Lung (tissue), 17 donors: ENCODE measurements at places on chromosomes 2 and 18. TPM values are rescaled to one million over a fixed set of nuclear protein-coding genes. Genes with fewer than 3 reads are reported as not detected.
A peak's percentile ranks its signal among the peaks of the same experiment; 100 is the strongest.

DNA sequence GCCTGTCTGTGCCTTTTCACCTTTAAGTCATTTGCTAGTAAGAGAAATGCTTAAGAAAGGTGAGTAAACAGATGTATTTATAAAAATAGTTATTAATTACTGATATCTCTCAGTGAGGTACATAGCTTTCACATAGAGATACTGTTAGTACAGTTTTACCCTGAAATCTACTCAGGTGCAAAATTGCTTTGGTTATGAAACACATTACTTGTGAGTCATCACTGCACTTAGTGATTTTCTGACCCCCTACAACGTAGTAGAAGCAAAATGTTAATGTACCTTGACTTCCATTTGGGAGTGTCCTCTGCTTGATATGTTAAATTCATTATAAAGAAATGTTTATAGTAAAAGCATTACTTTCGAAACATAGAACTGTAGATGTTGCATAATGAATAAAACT, 6.5 kb downstream of the GLS start:
- no peak for DNase-seq

- DNase-seq, result no peak
These were observed 147.6 kb downstream of the CLIP4 start for GRCh38 chr2:29262681-29263260.

GRCh38 chr18:33116376-33116775, 324.1 kb downstream of the CCDC178 start:
- peak; percentile 46 for DNase-seq

DNA sequence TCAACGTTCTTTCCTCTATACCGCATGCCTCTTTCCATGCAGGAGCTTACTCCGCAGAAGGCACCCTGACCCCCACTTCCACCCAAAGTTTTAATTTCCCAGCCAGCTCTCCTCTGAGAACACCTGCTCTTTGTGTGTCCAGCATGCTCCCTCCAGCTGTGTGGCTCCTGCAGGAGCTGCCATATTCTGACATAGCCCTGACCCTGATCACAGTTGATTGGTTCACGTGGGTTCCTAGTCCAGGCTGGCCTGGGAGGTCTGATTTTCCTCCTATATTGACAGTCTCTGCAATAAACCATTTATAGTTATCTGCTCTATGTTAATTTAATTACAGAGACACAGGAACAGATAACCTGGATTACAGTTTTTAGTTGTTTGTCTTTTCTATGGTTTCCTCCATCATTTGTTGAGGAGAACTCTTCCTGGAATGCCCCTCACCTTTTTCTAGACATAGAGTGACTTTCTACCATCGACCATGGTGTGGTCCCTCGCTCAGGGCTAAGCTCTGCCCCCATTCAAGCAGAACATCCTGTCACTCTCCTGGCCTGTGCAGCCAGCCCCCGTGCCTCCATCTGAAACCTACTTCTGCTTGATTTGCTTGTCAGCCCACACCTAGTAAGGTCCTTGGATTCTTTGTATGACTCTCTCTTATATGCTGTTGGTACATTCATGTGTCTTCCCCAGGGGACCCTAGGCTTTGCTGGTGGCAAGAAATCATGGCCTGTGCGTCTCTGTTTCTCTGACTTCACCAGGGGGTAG, 231.5 kb downstream of the LPIN1 start:
- DNase-seq, result no peak

DNA sequence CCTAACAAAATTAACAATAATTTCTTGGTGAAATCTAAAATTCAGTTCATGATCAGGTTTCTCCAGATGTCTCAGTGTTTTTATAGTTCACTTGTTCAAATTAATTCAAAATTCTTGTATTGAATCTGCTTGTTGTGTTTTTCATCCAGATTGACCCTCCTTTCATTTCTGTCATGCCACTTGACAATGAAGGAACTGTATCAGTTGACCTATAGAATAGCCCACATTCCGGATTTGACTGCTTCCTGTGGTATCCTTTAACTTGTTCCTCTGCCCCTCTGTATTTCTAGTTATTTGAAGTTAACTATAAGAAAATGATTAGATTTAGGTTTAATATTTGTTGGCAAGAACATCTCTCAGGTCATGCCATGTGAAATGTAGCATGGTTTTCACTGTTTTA, 53.3 kb downstream of the TWSG1 start:
- no peak for DNase-seq

- DNase-seq, result no peak
These were observed 669.5 kb downstream of the ERBB4 start for GRCh38 chr2:211868996-211869533.

DNA sequence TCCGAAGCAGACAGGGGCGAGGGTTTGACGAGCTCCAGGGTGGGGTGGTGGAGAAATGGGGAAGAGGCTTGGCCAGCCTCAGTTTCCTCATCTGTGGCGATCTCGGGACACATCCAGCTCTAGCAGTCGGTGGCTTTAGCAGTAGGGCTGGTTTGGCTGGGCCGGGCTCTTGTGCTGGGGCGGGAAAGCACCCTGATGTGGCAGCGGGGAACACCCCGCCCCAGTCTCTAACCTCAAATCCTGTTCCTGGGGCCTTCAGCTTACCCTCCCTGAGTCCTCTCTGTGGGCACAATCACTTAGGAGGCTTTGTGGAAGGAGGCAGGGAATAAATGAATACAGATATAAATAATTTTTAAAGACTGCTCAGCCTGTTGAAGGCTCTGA, 26.5 kb upstream of the MCFD2 start:
- DNase-seq, result peak; percentile 10

GRCh38 chr18:47935321-47936055, 5.0 kb upstream of the SMAD2 start:
- no peak for DNase-seq

- DNase-seq, result peak; percentile 82
These were observed 606.4 kb downstream of the RNF144A start for GRCh38 chr2:7523481-7524120.

- DNase-seq, result no peak
These were observed 298.4 kb downstream of the NDUFA10 start for GRCh38 chr2:239726631-239727181.

DNA sequence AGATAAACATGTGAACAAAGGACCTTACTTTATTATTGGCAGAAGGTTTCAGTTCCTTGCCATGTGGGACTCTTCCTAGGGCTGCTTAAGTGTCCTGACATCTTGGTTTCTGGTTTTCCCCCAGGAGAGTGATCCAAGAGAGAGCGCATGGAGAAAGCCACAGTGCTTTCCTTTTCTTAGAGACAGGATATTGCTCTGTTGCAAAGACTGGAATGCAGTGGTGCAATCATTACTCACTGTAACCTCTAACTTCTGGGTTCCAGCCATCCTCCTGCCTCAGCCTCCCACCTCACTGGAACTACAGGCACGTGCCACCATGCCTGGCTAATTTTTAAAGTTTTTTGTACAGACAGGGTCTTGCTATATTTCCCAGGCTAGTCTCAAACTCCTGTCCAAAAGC, 38.1 kb upstream of the TCF7L1 start:
- DNase-seq, result no peak

- DNase-seq, result no peak
These were observed 58.1 kb downstream of the ST3GAL5 start for GRCh38 chr2:85830645-85831044.

DNA sequence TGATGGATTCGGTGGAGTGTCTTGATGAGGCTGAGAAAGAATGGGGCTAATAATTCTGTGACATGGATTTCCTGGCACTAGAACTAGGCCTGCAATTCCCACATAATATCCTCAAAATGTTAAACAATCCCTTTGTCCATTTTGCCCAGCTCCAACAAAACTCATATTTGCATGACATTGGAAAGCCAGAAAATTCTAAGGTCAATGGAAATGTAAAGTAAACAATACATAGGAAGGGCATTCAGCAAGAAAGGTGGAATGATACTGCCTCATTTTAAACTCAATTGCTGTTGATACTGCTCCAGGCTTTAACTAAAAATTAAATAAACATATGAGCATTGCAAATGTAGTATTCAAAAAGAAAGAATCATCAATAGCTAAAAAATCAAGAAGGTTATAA, 434.8 kb upstream of the SLC8A1 start:
- DNase-seq, result no peak

DNA sequence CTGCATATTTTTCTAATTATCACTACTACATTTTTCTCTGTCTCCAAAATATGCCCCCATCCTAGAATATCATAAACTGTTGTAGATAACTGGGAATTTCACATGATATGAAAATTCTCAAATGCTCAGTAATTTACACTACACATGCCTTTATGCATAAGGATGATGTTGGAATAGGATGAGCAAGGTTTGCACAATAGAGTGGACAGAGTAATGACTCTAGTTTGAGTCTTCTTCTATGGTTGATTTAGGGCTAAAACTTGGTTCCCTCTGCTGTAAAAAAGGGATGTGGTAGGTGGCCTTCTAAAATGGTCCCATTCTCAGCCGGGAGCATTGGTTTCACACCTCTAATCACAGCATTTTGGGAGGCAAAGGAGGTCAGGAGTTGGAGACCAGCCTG, 129.9 kb downstream of the BCL11A start:
- DNase-seq, result no peak

DNA sequence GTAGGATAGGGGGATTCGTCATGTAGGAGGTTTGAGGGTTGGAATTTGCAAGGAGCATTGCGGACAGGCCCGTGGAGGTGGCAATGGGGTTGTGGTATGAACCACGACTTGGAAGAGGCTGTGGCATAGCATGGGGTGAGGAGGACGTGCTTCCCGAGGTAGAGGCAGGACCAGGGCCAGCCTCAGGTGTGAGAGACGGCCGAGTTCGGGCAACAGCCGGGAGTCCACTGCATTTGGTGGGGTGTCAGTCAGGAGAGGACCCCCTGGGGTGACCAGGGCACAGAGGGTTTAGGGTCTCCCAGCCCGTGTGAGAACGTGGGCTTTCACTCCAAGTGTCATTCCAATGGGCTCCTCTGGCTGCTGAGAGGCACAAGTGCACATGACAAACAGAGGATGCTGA, 339.0 kb downstream of the EIPR1 start:
- no peak for DNase-seq

- peak; percentile 4 for DNase-seq
These were observed 352.5 kb upstream of the ZNF521 start for GRCh38 chr18:25704494-25704893.

GRCh38 chr2:20371323-20372025, 20.8 kb upstream of the PUM2 start:
- peak; percentile 44 for DNase-seq

GRCh38 chr18:12742453-12742852, 39.6 kb downstream of the PSMG2 start:
- no peak for DNase-seq

GRCh38 chr2:142973160-142973821, 95.8 kb downstream of the KYNU start:
- DNase-seq, result no peak

GRCh38 chr2:224849264-224849663, 133.1 kb upstream of the CCDC195 start:
- DNase-seq, result peak; percentile 8

DNA sequence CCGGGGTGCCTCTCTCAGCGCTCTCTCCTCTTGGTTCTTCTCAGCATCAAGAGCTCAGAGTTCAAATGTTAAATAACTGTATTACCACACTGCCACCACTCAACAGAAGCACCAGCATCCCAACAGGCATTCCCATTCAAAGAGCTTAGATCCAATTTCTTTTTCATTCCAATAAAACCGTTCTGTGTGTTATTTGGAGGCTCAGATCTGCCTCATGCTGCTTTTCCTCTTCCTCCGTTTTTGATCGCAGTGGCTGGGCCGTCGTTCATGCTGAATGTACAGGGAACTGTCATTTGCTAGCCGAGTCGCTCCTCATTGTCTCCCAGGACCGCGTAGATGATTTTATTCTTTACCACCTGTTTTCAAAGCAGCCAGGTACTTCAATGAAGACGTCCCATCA, 798.9 kb upstream of the SALL3 start:
- no peak for DNase-seq

DNA sequence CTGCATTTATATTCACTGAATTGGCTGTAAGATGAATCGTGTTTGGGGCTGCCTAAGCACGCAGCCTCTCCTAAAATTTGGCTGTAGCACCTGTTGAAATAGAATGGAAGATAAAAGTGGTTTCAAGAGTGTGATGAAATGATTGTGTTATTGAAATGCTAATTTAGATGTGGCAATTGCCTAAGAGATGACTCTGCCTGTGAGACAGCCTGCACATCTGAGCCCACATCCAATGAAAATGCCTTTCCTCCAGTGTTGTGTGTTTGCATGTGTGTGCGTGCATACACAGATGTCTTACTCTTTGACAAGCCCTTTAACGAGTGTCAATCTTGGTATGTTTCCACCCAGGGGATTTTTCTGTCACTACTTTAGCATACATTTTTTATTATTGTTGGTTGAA, 346.9 kb downstream of the MEIS1 start:
- no peak for DNase-seq

- no peak for DNase-seq
These were observed at the start of gene VIL1 for GRCh38 chr2:218418717-218419458. TSS of gene VIL1 (plus strand) at chr2:218419123. CDS start at chr2:218423779, 4,656 bp downstream.

The C2orf66 gene
- total RNA-seq, result not detected

The SRD5A2 gene
- 5.3 TPM for total RNA-seq

The SERPINB8 gene
- total RNA-seq, result 29.3 TPM

The SOWAHC gene
- total RNA-seq, result 12.8 TPM

The RAD51AP2 gene
- not detected for total RNA-seq

The UGT1A5 gene
- 0.34 TPM for total RNA-seq
